Mesothelial cell of epicardium (in vitro differentiated cells): ENCODE measurements at places on chromosomes 7 and 10.
A peak's percentile ranks its signal among the peaks of the same experiment; 100 is the strongest.

GRCh38 chr7:73308665-73309214, at the start of gene NSUN5:
Gene NSUN5, minus strand, starts transcription at chr7:73308826. Its CDS starts 36 bp downstream, at chr7:73308790.
- peak; percentile 61 for DNase-seq

DNA sequence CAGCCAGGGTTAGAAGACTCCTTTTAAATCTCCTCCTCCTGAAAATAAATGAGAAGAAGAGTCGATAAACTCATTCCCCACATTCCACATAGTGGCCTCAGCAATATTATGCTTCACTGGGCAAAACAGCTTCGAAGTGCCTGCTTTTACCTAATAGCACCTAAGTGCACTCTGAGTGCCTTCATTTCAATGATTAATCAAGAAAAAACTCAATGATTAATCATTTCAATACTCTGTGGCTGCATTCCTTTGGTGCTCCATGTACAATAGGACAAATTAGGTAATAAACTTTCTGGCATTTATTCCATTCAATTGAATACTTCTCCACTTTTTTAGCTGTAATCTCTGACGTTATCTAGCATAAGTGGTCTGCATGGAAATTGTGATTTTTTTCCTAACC, 174.6 kb downstream of the CCDC71L start:
- no peak for DNase-seq

DNA sequence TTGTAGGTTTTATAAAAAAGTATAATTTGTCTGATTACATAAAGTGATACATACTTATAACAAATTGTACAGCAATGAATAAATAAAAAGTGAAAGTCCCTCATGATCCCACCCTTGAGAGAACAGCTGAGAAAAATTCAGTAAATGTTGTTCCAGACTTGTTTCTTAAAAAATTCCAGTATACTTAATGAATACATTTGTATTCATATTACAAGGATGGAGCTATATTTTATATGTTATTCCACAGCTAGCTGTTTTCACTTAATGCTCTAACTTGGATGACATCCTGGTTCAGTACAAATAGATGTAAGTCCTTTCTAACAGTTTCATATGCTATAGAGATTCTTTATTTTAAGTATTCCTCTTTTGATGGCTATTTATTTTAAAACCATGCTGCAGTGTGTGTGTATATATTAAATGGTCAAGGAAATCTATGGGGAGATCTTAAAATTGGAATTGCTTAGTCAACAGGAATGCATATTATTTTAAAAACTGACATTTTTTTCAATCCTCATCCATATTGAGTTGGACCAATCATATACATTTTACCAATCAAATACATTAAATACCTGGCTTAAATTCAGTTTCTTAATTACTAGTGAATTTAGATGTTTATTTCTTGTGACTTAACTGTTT, 8.9 kb downstream of the STAMBPL1 start:
- DNase-seq: no peak

- DNase-seq: peak; percentile 25
These were observed 644 bp downstream of the SORBS1 start for GRCh38 chr10:95560278-95561176.

- DNase-seq: no peak
These were observed 124.3 kb downstream of the CACNB2 start for GRCh38 chr10:18264466-18265050.
